ENCODE measurements at places on chromosomes 4 and X.

DNA sequence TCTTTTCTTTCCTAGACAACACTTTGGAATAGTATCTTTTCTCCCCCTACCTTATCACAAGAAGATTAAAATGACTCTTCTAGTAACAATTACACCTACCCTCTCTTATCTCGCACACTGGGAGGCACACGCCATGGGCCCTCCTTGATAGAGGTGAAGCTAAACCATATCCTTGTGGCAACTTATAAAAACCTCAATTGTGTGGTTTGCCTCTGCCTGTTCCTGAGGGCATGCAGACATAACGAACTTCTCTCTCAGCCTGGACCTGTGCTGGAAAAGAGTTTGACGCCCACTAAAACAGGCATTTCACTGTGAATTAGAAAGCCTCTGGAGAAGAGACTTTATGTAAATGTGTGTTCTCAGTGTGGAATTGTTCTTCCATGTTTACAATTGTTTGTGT, 141.2 kb downstream of the NDST3 start:
- no peaks in the 10 kb centered on the region for H3K27me3 ChIP-seq
- no peak overlapping the region for H3K27ac ChIP-seq
- H3K4me1 ChIP-seq, result no peaks in the 10 kb centered on the region

DNA sequence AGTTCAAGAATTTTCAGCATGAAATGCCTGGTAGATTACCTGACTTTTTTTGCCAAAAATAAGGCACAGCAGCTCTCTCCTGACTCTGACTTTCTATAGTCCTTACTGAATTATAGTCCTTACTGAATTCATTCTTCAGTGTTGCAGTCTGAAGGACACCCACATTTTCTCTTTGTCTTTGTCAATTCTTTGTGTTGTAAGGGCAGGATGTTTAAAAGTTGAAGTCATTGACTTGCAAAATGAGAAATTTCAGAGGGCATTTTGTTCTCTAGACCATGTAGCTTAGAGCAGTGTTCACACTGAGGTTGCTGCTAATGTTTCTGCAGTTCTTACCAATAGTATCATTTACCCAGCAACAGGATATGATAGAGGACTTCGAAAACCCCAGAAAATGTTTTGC, 168.0 kb downstream of the SOWAHB start:
- DNase-seq, result no peak
- H3K36me3 ChIP-seq, result no peaks in the 10 kb centered on the region
- no peaks in the 10 kb centered on the region for H3K27me3 ChIP-seq
- H3K4me1 ChIP-seq, result no peaks in the 10 kb centered on the region

GRCh38 chrX:121823406-121823805, 776.0 kb downstream of the GLUD2 start:
- no peak overlapping the region for H3K4me3 ChIP-seq
- H3K4me1 ChIP-seq, result no peaks in the 10 kb centered on the region
- no peaks in the 10 kb centered on the region for H3K27me3 ChIP-seq
- H3K36me3 ChIP-seq, result no peaks in the 10 kb centered on the region
- no peak overlapping the region for H3K27ac ChIP-seq

GRCh38 chr4:108313546-108314339, 145.0 kb upstream of the LEF1 start:
- no peaks in the 10 kb centered on the region for H3K36me3 ChIP-seq
- DNase-seq, result no peak
- H3K27me3 ChIP-seq, result no peaks in the 10 kb centered on the region
- H3K4me3 ChIP-seq, result no peak overlapping the region
- H3K4me1 ChIP-seq, result no peaks in the 10 kb centered on the region

DNA sequence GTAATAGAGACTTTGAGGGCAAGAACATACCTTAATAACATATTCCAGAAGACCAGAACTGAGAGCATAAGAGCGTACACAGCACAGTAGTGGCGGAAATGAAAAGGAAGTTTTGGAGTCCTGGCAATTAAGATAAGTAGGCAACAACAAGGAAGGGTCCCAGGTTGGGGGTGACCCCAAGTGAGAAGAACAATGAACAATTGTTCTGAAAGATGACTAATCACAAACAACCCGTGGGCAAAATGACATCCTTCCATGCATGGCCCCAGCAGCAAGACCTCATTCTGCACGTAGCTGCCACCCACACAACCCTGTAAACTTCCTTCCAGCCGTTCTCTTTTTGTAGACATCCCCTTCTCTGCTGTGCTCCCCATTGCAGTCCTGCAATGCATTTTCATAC, 384.4 kb upstream of the PABPC4L start:
- H3K27me3 ChIP-seq, result no peaks in the 10 kb centered on the region
- H3K27ac ChIP-seq, result no peak overlapping the region
- H3K4me1 ChIP-seq, result no peaks in the 10 kb centered on the region
- no peak for DNase-seq
- no peaks in the 10 kb centered on the region for H3K36me3 ChIP-seq

GRCh38 chr4:5112333-5113095, 61.2 kb downstream of the STK32B start:
- H3K4me3 ChIP-seq, result no peak overlapping the region
- no peaks in the 10 kb centered on the region for H3K27me3 ChIP-seq
- H3K36me3 ChIP-seq, result no peaks in the 10 kb centered on the region
- no peak overlapping the region for H3K27ac ChIP-seq
- no peaks in the 10 kb centered on the region for H3K4me1 ChIP-seq
- DNase-seq, result no peak

DNA sequence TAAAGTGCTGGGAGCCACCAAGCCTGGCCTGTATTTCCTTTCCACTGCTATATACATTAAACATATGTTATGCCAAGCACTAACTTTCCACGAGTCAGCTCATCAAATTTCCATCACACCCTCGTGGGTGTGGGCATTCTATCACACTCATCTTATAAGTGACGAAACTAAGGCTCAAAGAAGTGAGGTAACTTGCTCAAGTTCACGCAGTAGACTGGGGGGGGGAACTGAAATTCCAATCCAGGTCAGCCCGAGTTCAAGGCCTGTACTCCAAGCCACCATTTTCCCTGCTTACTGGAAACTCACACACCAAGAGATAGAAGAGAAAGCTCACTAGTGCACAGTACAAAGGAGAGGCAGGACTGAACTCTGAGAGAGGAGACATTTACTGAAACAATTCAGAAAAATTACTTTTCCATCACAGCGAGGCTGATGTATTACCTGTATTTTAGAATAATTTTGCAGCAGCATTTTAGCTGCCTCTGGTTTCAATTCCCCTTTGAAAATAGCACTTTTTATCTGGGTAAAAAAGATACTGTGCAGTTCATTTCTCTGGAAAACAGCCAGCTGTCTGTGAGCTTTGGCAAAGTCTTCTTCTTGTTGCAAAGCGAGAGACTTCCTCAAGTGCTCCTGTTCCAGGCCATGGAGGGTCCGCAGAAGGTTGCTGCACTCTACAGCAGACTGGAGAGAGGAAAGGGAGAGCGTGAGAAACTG, 76.8 kb downstream of the EVC2 start:
- no peak overlapping the region for H3K4me3 ChIP-seq
- DNase-seq, result no peak
- H3K4me1 ChIP-seq, result no peaks in the 10 kb centered on the region

GRCh38 chr4:140343303-140343702, 30.1 kb upstream of the SCOC start:
- DNase-seq, result no peak
- H3K4me3 ChIP-seq, result no peak overlapping the region
- no peaks in the 10 kb centered on the region for H3K36me3 ChIP-seq
- no peaks in the 10 kb centered on the region for H3K4me1 ChIP-seq
- H3K27ac ChIP-seq, result no peak overlapping the region

GRCh38 chr4:7359400-7360062, 75.2 kb downstream of the PSAPL1 start:
- no peak overlapping the region for H3K27ac ChIP-seq
- DNase-seq, result no peak
- H3K4me3 ChIP-seq, result no peak overlapping the region
- no peaks in the 10 kb centered on the region for H3K36me3 ChIP-seq

DNA sequence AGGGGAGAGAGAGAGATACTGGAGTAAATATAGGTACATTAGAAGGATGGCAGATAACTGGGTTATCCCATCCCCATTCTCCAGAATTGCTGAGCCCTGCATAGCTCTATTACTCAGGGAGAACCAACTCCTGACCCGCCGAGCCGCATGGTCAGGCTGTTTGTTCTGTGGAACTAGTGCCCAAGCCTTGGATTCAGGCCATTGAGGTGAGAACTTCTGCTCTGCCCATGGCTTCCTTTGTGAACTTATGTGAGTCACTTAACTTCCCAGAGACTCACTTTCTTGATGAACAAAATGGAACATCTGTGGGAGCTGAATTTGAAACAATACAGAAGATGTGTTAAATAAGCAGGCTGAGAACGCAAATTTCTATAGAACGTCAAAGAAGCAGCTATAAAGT, 54.2 kb downstream of the SPATA18 start:
- H3K36me3 ChIP-seq, result no peaks in the 10 kb centered on the region
- H3K27me3 ChIP-seq, result no peaks in the 10 kb centered on the region
- peaks cover 11% of the 10 kb centered on the region for H3K4me1 ChIP-seq
- no peak overlapping the region for H3K4me3 ChIP-seq
- no peak overlapping the region for H3K27ac ChIP-seq

- no peak overlapping the region for H3K27ac ChIP-seq
- H3K36me3 ChIP-seq, result no peaks in the 10 kb centered on the region
- H3K4me1 ChIP-seq, result peaks cover 34% of the 10 kb centered on the region
These were observed 7.4 kb downstream of the DMP1 start for GRCh38 chr4:87657525-87657924.

GRCh38 chr4:177410566-177410965, 31.7 kb downstream of the AGA start:
- H3K27me3 ChIP-seq, result no peaks in the 10 kb centered on the region
- no peak overlapping the region for H3K27ac ChIP-seq
- H3K4me3 ChIP-seq, result no peak overlapping the region
- no peaks in the 10 kb centered on the region for H3K36me3 ChIP-seq
- no peak for DNase-seq

DNA sequence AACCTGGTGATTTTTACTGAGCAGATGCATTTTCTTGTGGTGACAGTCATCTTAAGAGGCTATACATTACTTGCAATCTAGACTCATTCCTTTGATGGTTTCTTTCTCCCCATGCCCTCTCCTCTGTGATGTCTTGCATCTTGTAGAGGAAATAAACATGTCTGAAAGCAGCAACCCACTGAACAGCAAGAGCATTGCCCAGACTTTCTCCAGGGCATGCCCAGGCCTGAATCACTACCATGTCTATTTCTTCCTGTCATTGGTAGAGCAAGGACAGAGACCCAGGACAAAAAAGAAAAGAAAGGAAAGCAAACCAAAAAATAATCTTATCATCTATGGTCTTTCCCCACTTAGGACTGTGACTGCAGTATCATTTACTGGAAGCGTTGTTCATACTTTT, 326.1 kb downstream of the HNRNPD start:
- no peak for DNase-seq
- no peaks in the 10 kb centered on the region for H3K36me3 ChIP-seq
- no peak overlapping the region for H3K27ac ChIP-seq

DNA sequence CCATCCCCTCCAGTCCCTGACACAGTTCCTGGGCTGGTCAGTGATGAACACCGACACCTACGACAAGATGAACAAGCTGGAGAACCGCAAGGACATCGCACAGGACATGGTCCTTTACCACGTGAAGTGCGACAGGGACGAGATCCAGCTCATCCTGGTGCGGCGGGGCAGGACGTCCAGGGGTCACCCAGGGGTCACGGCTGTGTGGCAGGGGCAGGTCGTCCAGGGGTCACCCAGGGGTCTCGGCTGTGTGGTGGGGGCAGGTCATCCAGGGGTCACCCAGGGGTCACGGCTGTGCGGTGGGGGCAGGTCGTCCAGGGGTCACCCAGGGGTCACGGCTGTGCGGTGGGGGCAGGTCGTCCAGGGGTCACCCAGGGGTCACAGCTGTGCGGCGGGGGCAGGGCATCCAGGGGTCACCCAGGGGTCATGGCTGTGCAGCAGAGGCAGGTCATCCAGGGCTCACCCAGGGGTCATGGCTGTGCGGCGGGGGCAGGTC, 16.7 kb downstream of the ATP5ME start:
- H3K27me3 ChIP-seq, result no peaks in the 10 kb centered on the region
- DNase-seq, result no peak
- H3K27ac ChIP-seq, result no peak overlapping the region
- no peak overlapping the region for H3K4me3 ChIP-seq
- H3K36me3 ChIP-seq, result no peaks in the 10 kb centered on the region

DNA sequence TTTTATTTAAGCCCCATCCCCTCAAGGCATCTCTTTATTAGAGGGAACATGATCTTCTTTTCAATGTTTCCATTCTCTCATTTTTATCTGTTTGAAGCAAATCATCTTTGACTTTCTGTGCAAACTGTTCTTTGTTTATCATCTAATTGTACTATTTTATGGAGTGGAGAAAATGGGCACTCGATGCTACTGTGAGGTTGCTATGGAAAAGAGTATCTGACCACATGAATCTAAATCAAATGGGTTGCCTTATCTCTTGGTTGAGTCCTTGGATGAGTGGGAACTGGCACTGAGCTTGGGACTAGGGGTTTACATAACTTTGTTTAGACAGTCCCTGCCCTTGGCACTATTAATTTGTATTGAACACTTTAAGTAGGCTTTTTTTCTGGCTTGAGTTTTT, 9.1 kb downstream of the OCRL start:
- no peak overlapping the region for H3K4me3 ChIP-seq
- no peaks in the 10 kb centered on the region for H3K36me3 ChIP-seq
- H3K27ac ChIP-seq, result no peak overlapping the region
- DNase-seq, result no peak
- H3K27me3 ChIP-seq, result no peaks in the 10 kb centered on the region

DNA sequence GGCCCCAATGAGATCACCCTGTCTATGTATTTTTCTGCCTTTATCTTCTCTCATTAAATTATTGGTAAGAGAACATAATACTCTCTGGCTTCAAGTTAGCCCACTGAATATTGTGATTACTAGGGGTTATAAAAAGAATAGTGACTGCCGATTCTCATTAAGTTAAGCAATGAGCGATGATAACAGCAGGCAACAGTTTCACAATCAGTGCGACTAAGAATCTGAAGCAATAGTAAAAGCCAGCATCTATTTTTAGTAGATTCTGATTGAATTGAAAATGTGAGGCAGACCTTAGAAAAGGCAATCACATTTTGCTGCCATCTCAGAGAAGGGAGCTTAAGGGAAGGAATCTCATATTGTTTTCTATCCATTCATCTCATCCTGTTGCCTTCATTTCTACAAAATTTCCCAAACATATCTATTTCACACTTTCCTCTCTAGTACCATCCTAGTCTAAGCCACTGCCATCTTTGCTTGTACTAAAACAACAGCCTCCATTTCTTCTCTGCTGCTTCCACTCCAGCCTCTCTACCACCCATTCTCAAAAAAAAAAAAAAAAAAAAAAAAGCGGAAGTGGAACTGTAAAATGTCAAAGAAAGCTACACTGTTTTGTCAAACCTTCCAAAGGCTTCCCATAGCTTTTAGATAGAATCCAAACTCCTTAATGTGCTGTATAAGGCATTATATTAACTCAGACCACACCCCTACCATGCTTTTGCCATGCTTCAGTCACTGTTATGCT, 17.4 kb downstream of the GABRA4 start:
- DNase-seq, result no peak
- no peak overlapping the region for H3K27ac ChIP-seq
- H3K4me3 ChIP-seq, result no peak overlapping the region
- no peaks in the 10 kb centered on the region for H3K36me3 ChIP-seq
- H3K4me1 ChIP-seq, result no peaks in the 10 kb centered on the region
